ENCODE measurements at places on chromosomes 1 and 21.

DNA sequence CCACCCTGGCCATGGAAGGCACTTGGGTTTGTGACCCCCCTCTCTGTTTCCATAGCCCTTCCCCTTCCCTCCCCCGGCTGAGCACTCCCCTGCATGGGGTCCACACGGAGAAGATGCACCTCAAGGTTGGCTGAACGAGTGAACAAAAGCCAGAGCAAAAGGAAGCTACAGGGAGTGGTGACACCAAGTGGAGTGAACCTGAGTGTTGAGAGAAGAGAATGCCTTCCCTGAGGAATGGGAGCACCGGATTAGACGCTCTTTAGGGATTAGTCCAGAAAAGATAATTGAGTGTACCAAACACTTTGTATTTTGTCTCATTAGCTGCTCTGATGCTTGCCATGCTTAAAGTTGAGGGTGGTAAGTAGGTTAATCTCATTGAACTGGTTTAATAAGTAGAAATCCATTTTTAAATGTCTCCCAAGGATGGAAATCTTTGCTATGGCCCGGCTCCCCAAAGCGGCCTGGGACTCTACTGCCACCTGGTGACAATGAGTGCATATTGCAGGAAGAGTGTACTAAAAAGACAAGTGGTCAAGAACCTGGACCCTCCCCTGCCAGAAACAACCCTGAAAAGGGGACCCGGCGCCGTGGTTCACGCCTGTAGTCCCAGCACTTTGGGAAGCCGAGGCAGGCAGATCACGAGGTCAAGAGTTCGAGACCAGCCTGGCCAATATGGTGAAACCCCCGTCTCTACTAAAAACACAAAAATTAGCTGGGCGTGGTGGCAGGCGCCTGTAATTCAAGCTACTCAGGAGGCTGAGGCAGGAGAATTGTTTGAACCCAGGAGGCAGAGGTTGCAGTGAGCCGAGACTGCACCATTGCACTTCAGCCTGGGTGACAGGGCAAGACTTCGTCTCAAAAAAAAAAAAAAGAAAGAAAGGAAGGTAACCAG is 150.6 kb upstream of the ZC3H12A start:
- no peak for DNase-seq

- DNase-seq = no peak
Measured at GRCh38 chr21:42405064-42406013, 1.6 kb downstream of the UBASH3A start.

- no peak for DNase-seq
Measured at GRCh38 chr1:77218477-77219165, 609 bp downstream of the PIGK start.

- DNase-seq = no peak
Measured at GRCh38 chr1:241225741-241226140, 131.3 kb downstream of the RGS7 start.

GRCh38 chr1:3507636-3508275 is 53.3 kb downstream of the ARHGEF16 start:
- DNase-seq = no peak

DNA sequence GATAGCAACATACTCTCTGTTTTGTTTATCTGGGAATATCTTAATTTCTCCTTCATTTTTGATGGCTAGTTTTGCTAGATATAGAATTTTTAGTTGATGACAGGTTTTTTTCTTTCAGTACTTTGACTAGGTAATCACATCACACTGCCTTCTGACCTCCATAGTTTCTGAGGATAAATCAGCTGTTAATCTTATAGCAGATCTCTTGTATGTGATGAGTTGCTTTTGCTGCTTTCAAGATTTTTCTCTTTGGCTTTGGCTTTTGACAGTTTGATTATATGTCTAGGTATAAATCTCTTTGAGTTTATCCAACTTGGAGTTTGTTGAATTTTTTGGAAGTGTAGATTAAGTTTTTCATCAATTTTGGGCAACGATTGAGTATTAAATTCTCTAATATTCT is 142.6 kb downstream of the ZNF644 start:
- DNase-seq = peak; percentile 10

DNA sequence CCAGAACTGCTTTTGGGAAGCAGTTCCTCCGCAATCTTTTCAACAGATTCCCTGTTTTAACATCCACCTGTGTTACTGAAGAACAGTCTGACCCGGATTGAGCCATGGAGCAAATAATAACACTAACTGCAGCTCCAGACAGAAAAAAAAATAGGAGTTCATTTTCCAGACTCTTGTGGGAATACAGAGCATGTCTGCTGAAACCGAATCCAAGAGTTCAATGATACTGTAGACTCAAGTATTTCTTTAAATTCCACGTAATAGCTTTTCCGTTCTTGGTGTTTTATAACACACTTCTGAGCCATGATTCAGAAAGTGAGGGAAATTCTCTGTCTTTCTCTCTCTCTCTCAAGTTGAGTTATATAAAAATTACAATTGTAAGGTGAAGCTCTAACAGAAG is 60.6 kb downstream of the DDAH1 start:
- no peak for DNase-seq

- DNase-seq = no peak
Measured at GRCh38 chr1:224980181-224980580, 50.7 kb downstream of the DNAH14 start.

DNA sequence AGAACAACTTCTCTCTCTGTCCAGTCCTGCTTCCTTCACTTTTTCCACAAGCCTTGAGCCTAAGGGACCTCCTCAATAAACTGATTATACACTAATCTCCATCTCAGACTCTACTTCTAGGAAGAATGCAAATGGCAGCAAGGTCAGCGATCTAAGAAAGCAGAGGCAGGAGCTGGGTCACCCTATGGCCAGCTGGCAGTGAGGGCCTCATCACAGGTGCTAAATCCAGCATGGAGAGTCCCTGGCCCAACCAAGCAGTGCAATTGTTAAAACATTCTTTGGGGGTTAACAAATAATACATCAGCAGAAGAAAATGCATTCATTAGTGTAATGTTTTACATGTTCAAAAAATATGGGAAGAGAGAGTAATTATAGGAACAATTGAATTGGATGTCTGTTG is 416.0 kb downstream of the SIPA1L2 start:
- DNase-seq = no peak

DNA sequence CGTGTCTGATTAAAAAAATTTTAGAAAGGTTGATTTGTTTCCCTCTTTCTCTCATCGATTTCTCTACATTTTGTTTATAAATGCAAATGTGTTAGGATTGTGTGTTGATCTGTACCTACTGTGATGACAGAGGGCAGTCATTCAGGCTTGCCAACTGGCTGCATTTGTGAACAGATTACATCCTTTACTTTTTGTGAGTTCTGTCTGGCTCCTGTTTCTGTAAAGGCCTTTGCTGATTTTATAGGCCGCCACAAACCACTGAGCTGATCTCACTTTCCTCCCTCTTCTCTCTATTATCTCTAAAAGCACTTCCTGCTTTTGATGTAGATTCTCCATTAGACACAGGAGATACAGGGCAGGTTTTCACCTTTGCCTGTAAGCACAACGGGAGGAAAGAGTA is 106.8 kb downstream of the ESRRG start:
- DNase-seq = no peak

DNA sequence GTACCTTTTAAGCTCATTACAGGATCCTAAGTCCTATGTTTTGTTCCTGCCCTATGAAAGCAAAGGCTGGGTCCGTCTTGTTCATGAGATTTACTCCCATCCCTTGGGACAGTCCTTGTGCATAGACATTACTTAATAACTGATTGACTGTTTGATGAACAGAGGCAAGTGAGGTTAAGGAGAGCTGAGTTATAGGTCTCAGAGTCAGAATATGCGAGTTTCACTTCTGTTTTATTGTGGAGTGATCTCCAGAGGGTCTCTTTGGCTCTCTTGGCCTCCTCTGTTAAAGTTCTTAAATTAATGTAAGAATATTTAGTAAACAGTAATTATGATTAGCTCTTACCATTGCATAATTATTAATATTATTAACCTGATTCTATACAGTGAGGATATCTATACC is 52.6 kb downstream of the BRINP2 start:
- no peak for DNase-seq

DNA sequence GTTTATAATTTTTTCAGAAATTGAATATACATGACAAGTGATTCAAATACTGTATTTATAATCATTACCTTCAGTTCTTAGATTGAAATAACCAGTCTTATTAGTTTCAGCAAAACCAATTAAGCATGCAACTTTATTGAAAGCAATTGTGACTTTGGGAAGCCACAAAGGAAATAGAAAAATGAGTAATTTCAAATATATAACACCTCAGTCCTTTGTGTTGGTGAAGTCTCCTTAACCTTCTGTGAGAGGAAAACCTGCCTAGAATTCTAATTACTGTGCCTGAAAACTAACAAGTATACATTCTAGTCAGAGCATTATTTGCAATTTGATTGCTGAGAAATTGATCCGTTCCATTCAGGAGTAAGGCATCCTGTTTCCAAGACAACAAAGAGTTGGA is 95.8 kb downstream of the S1PR1 start:
- DNase-seq = no peak

- DNase-seq = peak; percentile 29
Measured at GRCh38 chr1:201585901-201586300, 47.0 kb downstream of the NAV1 start.

GRCh38 chr1:209387969-209388329 is 195.6 kb upstream of the CAMK1G start:
- no peak for DNase-seq

- no peak for DNase-seq
Measured at GRCh38 chr1:9827558-9828185, 3.9 kb upstream of the CLSTN1 start.

- no peak for DNase-seq
Measured at GRCh38 chr1:160640359-160641123, 6.3 kb downstream of the SLAMF1 start.

- DNase-seq = peak; percentile 9
Measured at GRCh38 chr1:244028701-244029100, 22.4 kb upstream of the ZBTB18 start.

GRCh38 chr1:171798311-171798710 is 16.9 kb downstream of the METTL13 start:
- no peak for DNase-seq

GRCh38 chr1:229838204-229838603 is 212.2 kb downstream of the URB2 start:
- no peak for DNase-seq

DNA sequence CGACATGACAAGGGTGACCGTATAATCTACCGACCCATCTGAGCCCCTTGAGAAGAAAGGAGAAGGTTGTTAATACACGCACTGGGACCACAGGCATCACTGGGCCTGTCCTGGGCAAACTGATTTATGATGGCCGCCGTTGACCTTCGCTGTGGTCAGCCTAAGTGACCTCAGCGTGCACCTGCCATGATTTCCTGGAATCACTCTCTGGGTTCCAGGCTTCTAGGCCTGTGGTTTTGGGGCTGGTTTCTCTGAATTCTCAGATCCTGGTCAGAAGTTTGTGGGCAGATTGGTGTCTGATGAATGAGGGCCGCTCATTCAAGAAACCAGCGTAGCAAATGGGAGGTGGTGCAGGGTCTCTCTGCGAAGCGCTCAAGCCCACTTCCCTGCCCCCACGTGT is 64.0 kb downstream of the SIK1 start:
- no peak for DNase-seq

GRCh38 chr1:87030740-87031690 is 116.6 kb downstream of the HS2ST1 start:
- DNase-seq = no peak

DNA sequence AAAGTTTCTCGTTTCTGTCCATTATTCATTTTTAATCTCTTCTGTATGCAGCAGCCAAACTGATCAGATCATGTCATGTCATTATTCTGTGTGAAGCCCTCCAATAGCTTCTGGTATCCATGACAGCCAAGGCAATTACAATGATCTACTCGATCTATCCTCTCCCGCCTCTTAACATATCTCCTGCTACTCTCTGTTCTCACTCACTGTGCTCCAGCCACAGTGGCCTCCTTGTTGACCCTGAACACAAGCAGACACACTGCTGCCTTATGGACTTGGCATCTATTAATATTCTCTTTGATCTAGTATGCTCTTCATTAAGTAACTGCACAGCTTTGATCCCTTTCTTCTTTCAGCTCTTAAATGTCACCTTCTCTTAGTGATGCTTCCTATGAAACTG is 59.5 kb downstream of the TPR start:
- no peak for DNase-seq

- no peak for DNase-seq
Measured at GRCh38 chr1:225762002-225762441, 15.6 kb upstream of the SRP9 start.

- DNase-seq = no peak
Measured at GRCh38 chr21:39073063-39073462, 110.2 kb downstream of the PSMG1 start.

DNA sequence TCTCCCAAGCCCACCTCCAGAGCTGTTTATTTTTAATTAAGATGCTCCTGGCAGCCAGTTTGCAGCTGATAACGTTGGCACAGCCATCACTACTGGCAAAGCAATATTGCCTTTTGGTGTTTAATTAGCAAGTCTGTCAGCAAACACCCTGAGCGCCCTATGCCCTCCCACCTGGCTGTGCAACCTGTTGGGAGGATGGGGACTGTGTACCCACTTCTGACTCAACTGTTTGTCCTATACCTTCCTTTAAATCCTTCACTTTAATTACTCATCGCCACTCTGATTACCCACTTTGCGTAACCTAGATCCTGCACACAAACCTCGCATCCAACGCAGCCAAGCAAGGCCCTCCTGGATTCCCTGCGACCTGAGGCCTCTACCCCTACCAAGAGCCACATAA is 67.1 kb downstream of the BCAR3 start:
- DNase-seq = no peak

- peak; percentile 83 for DNase-seq
Measured at GRCh38 chr21:41956926-41957729, 3.3 kb upstream of the C2CD2 start.

- no peak for DNase-seq
Measured at GRCh38 chr1:245520611-245521010, 365.8 kb downstream of the KIF26B start.

Data from fibroblast of lung (primary cell).